Left kidney (tissue), 8 donors: ENCODE measurements at places on chromosomes 3 and 15.

DNA sequence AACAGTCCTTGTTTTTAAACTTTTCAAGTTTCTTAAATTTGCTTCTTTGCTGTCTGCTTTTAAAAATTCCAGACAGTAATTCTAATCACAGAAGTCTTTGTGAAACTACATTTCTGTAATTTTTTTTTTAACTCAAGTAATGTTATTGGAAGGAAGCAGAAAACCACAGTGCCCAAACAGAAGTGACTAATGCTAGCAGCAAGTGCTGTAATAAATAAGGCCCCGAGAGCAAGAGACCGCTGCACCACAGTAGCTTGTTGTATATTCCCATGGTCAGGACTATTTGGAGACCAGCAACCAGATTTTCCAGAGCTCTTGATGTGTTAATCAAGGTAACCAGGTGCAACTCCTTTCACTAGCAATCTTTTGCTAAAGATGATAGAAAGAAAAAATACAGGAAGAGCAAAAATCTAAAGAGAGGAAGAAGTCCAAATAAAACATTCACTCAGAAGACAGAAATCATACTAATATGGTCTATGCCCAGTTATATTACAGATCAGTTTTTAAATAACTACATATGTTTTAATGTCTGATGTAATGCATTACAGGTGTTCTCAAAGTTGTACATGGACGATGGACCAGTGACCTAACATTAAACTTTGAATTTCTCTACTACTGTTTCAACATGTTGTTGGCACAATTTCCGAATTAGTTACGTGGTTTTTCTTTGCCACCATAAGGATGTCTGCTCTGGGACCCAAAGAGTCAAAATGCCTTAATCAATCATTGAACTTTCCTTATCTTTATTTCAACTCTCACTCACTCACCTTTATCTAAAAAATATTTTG is 36.4 kb downstream of the WWTR1 start:
- no peak for DNase-seq

DNA sequence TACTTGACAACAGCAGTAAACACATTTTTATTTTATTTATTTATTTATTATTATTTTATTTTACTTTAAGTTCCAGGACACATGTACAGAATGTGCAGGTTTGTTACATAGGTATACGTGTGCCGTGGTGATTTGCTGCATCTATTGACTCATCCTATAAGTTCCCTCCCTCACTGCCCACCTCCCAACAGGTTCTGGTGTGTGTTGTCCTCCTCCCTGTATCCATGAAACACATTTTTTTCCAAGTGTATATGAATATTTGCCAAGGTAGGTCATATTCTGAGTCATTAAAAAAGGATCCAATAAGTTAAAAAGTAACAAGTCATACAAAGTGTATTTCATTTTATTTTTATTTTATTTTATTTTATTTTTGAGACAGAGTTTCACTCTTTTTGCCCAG is 567.3 kb upstream of the KCNMB2 start:
- DNase-seq = no peak

GRCh38 chr3:11953778-11954177 is 50.4 kb upstream of the SYN2 start:
- DNase-seq = no peak

DNA sequence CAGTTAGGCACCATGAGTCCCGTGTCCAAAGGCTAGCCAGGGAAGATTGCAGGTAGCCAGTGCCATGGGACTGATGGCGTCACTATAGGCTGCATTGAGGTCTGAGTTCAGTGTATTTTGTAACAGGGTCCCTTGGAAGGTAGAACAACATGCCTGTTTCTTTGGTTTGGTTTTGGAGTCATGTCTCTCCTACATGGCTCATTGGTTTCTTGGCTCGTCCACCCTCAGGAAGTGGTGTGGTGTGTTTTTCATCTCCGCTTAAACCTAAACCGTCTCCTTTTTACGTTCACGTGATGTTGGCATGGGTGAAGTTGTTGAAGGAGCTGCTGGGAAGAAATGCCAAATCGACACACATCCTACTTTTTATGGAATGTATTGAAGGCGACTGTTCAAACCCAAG is 71.6 kb downstream of the FLNB start:
- no peak for DNase-seq

DNA sequence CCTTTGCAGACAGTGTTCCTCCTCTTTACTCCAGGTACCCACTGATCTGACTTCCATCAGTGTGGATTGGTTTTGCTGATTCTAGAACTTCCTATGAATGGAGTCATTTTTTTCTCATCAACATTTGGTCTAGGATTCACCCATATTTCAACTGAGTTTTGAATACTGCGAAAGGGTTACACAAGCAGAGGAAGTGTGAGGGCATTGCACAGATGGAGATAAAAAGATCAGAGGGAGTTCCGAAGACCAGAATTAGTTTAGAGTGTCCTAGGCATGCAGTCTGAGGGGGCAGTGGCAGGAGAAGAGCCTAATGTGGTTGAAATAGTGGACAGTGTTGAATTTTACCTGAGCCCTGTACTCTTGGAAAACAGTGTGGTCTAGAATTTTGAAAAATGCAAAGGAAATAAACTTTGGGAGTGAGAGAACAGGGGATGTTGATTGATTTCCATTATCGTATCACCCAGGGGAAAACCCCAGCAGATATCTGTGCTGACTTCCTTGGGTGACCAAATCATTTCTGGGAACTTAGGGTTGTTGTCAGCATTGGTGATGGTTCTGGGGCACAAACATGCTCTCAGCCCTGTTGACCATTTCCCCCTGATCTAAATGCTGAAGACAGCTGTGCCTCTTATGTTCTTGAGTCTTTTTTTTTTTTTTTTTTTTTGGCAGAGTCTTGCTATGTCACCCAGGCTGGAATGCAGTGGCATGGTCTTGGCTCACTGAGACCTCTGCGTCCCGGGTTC is 327.4 kb upstream of the LRRFIP2 start:
- DNase-seq = no peak

DNA sequence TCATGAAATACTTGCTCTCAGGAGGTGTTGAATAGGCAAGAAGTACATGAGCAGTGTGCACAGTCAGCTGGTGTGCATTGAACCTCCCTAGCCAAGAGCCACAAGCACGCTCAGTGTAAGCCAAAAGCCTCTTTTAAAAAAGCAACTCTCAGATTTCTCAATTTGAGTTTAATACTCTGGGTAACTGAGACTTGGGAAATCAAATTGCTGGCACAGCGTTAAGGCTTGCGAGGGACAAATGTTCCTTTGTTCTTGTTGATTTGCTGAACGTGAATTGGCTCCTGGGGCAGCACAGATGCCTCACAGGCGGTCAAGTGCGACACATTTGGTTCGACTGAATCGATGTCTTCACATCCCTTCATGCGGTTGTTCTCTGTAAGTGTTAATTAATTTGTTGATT is at the start of gene FAM240A:
Gene FAM240A (plus strand): TSS at position 202 of the 400 bp plus-strand sequence. CDS start 159 bp downstream, at position 361.
- DNase-seq = no peak

GRCh38 chr3:183924543-183924942 is 39.9 kb upstream of the PARL start:
- DNase-seq = no peak

DNA sequence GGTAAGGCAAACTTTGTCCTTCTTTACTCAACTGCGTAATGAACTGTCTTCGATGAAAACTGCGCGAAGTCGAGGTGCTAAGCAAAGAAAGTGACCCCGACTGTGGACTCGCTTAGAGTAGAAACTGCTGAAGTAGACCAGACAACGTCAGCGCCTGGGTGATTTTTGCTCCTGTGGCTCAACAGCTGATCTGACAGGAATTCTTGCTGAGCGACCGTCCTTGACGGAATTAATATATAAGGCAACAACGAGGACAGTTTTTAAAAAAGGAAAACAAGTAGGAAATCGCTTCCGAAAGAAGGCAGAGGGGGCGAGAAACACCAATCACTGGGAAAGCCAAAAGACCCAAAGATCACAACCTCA is 541 bp downstream of the RPS27L start:
- peak; percentile 45 for DNase-seq

GRCh38 chr3:12994607-12995388 is 78.4 kb downstream of the IQSEC1 start:
- DNase-seq = peak; percentile 79

DNA sequence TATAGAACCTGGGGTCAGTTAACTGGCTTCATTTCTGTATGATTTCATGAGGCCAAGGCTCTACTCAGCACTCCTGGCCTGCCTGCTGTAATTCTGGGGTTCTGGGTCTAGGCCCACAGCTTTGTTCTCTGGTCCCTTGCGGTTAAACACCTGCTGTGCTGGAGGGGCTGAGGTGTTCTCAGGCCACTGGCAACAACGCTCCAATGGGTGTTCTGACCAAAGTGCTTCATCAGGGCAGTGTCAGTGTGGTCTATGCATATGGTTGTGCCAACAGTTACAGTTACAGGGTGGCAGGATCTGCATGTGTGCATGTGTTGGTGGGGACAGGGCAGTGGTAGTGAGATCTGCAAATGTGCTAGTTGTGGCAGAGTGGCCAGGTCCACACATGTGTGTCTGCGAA is 64.1 kb upstream of the GMNC start:
- no peak for DNase-seq

GRCh38 chr3:51670053-51670822 is 814 bp upstream of the TEX264 start:
- no peak for DNase-seq

DNA sequence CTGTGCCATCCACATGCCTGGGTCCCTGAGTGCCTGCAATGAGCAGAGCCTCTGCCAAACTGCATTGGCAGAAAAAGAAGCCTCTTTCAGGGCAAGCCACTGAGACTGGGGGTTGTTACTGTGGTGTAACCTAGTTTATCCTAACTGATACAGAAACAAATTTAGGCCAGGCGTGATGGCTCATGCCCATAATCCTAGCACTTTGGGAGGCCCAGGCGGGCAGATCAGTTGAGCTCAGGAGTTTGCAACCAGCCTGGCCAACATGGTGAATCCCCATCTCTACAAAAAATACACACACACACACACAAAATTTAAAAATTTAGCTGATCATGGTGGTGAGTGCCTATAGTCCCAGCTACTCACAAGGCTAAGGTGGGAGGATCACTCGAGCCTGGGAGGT is 221.6 kb downstream of the TBC1D2B start:
- no peak for DNase-seq

DNA sequence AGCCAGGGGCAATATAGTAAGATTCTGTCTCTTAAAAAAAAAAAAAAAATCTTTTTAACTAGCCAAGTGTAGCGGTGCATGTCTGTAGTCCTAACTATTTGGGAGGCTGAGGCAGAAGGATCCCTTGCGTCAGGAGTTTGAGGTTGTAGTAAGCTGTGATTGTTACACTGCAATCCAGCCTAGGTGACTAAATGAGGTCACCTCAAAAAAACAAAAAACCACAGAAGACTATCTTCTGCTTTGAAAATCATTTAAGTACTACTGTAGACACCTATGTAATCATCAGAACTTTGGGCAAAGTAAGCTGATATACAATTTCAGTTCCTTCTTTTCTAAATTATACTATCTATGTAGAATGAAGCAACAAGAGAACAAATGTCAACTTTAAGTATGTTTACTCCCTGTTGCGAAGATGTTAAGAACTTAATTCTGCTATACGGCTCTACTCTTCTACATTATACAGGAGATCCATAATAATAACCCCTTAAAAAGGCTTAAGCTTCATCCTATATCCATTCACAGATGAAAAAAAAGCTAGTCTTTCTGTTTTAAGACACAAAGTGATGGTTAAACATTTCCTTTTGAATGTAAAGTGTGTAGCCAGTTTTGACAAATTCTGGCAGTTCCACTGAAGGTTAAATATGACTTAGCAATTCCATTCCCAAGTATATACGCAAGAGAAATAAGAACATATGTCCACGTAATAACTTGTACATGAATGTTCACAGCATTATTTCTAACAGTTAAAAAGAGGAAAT is 15.2 kb downstream of the DAZL start:
- DNase-seq = no peak

- DNase-seq = no peak
These were observed 406.6 kb upstream of the DPPA4 start for GRCh38 chr3:109743981-109744380.

- DNase-seq = no peak
These were observed 122.3 kb upstream of the BHLHE40 start for GRCh38 chr3:4856986-4857385.

- DNase-seq = no peak
These were observed 15.5 kb upstream of the NR2F2 start for GRCh38 chr15:96314963-96315362.

DNA sequence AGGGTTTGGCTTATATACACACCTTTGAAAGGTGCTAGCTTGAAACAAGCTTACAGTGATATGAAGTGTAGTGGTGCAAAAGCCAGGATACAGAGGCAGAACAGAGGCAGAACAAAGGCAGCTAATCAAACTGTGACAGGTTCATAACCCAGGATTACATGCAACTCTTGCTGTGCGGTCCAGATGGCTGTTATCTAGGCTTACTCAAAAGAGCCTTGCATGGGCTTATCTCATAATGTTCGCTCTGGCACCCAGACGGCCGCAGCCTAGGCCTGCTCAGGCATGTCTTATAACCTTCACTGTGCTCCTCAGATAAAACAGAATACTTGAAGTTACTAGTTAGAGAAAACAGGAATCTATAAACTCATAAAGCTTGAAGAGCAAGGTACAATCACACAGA is 22.8 kb upstream of the NOX5 start:
- peak; percentile 31 for DNase-seq

DNA sequence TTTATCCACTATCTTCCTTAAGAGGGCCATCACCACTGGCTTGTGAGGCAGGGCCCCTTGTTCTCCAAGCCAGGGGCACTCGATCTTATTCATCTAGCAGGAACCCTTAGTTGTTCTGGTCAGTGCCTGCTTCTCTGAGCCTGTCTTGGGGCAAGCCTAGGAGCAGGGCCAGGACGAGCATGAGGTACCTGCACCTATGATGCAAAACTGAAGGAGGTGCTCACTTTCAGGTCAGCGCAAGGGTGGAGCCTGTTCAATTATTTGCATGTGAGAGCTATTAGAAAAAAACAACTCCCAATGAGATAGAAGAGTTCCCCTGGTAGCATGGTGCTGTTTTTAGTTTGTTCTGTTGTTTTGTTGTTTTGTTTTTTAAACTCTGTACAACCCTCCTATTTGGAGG is 5.0 kb upstream of the CD276 start:
- no peak for DNase-seq

GRCh38 chr3:189056646-189057335 is 115.0 kb upstream of the TPRG1 start:
- DNase-seq = no peak

DNA sequence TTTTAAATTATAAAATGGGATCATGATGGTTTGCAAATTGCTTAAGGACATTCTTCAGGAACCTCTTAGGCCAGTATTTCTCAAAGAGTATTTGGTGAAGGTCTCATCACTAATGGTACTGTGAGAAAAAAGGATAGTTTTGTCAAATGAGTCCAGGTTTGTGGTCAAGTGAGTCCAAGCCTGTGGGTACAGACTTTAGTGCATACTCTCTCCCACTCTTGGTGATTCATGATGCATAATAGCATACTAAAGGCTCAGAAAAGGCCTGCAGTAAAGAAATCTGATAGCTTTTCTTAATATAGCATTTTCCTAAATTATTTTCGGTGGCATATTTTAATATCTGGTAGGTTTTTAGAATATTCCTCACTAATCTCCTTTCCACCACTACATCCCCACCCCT is 20.0 kb downstream of the BOC start:
- DNase-seq = no peak

DNA sequence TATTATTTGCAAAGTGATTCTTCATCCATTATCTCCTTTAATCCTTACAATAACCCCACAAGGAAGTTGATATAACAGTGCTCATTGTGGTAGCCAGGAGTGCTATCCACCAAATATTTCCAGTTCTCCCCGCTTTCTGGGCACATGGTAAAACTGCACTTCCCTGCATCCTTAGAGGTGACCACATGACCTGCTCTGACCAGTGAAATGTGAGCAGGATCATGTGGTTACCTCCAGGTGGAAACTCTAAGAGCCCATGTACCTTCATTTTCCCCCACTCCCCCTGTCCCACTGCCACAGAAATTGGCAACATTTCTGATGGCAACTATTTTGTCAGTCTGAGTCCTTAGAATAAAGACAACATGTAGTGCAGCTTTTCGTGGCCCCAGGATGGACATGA is 89.7 kb downstream of the MRPL46 start:
- no peak for DNase-seq
